ENCODE measurements at places on chromosomes 7 and 10.

DNA sequence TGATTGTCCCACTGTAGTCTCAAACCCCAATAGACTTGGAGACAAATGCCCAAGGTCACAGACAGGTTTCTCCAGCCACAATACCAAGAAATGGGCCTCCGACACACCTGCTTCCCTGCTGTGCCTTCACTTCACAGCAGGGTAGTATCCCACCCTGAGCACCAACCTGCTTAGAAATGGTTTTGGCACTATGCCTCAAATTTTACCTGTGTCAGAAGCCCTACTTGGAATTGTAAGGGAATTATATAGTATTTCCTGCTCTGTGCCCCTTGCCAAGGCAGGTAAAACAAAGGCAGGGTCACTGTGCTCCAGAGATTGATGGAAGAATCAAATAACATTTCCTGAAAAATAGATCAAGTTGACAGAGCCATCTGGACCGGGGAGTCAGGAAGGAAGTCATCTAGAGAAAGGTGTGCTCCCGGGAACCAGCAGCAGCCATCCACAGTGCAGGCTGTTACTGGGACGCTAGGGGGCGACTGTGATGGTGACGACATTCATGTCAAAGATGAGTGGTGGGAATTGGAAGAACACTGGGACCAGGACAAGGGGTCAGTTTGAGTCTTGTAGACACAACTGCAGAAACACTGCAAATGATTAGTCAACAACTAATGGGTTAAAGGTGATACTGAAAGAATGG, 117.8 kb upstream of the AKR1E2 start:
- DNase-seq, result no peak

- DNase-seq, result no peak
These were observed 24.3 kb downstream of the PDGFA start for GRCh38 chr7:495326-495725.

GRCh38 chr10:31034098-31034909, 2.6 kb upstream of the ZNF438 start:
- DNase-seq, result no peak

DNA sequence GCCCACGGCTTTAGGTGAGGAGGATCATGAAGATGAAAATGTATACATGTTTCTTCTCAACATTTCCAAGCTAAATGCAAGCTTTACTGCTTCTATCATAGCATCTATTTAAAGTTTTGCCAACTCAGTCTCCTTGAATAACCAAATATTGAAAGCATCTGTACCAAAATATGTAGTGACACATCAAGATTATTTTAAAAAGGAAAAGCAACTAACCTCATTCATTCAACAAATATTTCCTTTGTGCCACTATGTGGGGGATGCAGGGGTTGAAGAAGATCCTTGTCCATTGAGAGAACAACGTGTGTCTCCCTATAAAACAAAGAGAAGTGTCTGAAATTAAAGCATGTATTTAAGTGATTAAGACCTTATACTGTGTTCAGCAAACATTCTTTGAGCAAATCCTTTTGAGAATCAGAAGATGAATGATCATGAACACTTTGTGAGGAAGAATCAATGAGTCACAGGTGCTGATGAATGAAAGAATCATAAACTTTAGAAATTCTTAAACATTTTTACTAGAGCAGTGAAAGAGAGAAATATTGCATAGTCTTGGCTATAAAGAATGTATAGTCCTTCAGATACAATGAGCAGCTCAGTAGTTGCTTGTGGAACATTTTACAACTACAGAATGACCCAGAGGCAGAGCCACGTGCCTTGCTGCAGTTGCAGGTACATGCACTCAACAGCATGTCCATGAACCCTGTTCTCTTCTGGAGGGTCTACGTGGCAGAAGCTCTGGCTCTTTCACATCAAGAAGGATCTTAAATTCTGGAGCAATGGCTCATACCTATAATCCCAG, 13.9 kb downstream of the TAS2R60 start:
- DNase-seq, result no peak

GRCh38 chr10:99285881-99286280, 43.3 kb upstream of the CNNM1 start:
- no peak for DNase-seq

DNA sequence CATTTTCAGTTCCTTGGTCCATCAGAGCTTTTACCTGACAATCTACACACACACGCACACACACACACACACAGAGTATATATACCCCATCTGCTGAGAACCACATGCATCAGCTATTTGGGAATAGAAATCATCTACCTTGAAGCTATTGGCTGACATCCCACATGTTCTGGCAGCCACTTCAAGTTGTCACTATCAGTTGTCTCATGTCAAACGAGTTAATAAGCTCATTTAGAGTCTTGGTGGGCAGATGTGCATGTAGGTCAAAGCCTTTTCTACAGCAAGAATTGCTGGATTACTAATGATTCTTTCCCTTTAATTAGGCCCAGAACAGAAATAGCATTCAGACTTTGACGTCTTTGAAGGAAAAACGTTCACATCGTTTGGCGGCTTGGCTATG, 36.8 kb downstream of the COL28A1 start:
- DNase-seq, result no peak

DNA sequence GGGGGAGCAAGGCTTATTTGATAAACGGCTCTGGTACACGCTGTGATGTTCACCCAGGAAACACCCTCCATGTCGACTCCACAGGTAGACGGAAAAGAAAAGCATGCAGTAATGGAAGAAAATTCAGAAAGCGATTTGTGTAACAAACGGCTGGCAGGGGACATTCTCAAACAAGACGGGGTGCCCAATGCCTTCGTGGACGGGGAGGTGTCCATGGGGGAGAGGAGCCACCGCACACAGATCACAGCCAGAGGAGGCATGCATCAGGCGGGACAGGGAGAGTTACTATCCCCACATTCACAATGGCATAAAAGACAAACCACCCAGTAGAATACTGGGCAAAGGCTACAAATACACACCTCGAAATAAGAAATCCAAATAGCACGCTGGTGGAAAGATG, 20.1 kb downstream of the CNPY1 start:
- DNase-seq, result no peak
